ENCODE measurements at places on chromosomes 6 and 20.

DNA sequence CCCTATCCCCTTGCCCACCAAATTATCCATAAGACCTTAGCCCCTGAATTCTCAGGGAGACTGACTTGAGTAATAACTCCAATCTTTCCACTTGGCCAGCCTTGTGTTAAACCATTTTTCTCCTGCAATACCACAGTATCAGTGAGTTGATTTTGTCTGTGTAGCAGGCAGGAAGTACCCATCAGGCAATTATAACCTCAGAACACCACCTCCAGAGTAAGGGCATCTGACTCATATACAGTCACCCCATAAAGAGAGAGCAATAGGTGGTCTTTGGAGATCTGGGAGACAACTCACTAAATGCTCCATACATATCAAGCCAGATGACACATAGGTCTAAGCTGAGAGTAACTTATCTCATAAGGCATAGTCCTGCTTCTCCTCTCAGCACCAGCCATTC is 83.7 kb downstream of the FILIP1 start:
- DNase-seq = no peak

DNA sequence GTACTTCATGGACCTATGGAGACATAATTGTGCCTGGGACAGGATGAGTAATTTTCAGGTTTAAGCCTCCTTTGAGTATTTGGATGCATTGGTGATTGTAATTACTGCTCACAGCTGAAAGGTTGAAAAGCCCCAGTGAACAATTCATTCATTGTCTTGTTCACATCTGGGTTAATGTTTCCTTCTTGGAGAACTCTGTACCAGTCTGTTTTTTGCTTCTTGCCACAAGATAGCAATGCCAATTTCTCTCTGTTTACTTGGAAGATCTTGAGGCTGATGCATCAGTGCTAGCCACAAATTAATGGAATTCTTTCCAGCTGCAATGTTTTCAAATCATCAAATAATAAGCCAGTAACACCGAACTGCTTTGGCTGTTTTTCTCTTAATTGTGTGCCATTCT is 207.8 kb downstream of the BMP2 start:
- DNase-seq = no peak

GRCh38 chr6:24522228-24523176 is 27.7 kb downstream of the ALDH5A1 start:
- no peak for DNase-seq

- no peak for DNase-seq
These were observed 626.5 kb downstream of the QKI start for GRCh38 chr6:164040994-164041393.

GRCh38 chr6:107185391-107185970 is 70.2 kb upstream of the BEND3 start:
- peak; percentile 44 for DNase-seq

GRCh38 chr6:156627524-156627923 is 149.7 kb upstream of the ARID1B start:
- no peak for DNase-seq

- DNase-seq = no peak
These were observed 386.6 kb upstream of the SLC35B3 start for GRCh38 chr6:8821981-8822381.

DNA sequence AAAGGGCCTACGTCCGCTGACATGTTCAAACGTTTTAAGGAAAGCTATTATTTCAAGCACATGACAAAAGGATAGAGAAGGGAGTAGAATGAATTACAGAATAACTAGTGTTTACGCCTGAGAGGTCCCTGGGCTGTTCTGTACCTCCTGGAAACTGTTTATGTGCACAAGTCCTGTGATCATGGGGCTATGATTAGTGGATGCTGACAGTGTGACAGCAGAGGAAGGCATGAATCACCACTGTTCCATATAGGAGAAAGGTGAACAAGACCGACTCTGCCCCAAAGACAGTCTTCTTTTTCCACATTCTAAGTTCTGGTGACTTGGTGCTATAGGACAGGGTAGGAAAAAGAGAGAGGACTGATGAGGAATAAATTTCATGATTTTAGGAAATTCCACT is 249.2 kb upstream of the PRDM1 start:
- no peak for DNase-seq

DNA sequence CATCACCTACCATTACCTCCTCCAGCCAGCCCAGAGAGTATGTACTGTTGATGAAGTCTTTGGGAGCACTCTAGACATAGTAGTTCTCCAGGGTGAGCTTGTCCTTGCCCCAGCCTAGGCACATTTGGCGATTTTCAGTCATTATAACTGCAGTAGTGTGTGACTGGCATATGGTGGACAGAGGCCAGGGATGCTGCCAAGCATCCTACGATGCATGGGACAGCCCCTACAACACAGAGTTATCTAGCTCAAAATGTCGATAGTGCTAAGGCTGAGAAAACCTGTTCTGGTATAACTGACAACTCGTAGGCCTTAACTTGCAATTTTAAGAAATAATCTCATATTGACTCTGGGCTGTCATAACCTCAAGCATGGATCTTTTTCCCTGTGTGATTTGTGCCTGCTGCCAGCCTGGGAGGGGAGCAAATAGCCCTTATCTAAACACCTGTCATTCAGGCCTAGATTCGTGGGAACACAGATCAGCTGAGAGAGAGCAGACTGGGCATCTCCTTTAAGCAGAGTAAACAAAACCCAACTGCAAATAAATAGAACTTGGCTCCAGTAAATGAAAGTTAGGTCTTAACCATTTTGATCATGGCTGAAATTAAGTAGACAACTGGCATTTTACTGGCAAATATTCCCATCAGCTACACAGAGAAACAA is 102.6 kb downstream of the SPTLC3 start:
- DNase-seq = no peak

DNA sequence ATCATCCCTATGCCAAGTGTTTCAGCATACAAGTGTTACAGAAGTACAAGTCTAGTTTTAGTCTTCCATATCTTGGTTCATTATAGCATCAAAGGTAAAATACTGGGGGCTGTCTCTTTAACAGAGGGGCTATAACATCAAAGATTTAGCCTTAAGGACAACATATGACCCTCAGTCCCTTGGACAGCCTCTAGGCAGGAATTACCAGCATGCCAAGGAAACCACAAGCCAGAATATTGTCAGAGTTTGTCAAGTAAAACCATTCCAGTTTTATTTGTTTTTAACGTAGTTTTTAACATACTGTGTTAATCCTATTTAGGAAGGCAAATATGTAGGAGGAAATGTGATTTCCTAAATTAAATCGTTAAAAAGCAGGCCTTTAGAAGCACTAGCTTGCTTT is 18.6 kb downstream of the ZKSCAN8 start:
- no peak for DNase-seq

DNA sequence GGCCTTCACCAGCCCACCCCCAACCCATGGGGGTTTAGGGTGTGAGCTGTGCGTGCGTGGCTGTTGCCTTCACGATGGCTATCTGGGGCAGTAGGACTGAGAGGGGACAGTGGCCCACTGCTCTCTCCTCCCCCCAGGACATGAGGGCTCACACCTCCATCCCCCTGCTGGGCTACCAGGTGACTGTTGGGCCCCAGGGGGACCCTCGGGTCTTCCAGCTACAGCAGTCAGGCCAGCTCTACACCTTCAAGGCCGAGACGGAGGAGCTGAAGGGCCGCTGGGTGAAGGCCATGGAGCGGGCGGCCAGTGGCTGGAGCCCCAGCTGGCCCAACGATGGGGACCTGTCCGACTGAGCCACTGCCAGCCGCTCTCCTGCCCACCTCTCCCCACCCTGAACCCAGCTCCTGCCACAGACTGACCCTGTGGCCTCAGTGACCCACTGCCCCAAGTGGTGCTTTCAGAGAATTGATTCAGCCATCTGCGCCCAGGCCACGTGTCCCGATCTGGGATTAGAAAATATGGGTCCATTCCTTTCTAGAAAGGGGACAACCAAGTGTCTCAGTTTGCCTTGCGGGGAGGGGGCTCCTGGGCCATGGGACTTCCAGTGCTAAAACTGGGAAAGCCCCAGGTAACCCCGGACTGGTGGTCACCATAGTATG is 22.5 kb downstream of the FGD2 start:
- DNase-seq = no peak

DNA sequence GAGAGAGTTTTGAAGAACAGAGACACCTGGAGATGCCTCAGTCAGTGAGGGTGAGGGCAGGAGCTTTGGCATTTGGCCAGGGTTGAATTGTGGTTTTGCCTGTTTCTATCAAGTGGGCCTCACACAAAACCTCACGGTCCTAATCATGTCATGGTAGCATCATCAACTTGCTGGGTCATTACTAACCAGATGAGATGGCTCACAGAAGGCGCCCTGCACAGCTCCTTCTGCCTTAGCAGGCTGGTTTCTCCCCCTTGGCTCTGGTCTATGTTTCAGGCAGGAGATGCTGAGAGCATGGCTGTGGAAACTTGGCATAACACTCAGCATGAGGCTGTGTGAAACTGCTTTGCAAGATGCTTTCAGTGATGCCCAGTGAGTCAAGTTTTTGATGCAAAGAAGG is 99.3 kb downstream of the LRRC1 start:
- DNase-seq = peak; percentile 80

GRCh38 chr6:17615794-17616193 is 15.7 kb downstream of the FAM8A1 start:
- no peak for DNase-seq

Measured in NCI-H446 (cell line).